Airway epithelial cell (primary cell): ENCODE measurements at places on chromosomes 2 and 18. TPM values are rescaled to one million over a fixed set of nuclear protein-coding genes. Genes with fewer than 3 reads are reported as not detected.

Gene CXCR2
- total RNA-seq: 0.09 and 0.56 TPM in 2 replicates

Gene GPR155
- 1.8 and 3.0 TPM in 2 replicates for total RNA-seq

Gene HTR2B
- total RNA-seq: 0.05 TPM in 1 of 2 replicates, not detected in the other

Gene MAP3K19
- not detected in 2 replicates for total RNA-seq

Gene FEZ2
- total RNA-seq: 30.1 and 34.0 TPM in 2 replicates

Gene RUFY4
- not detected in 2 replicates for total RNA-seq

Gene FBXO15
- total RNA-seq: 1.1 TPM in 1 of 2 replicates, not detected in the other
